NCI-H526 (cell line): ENCODE measurements at places on chromosomes 2 and 18.

DNA sequence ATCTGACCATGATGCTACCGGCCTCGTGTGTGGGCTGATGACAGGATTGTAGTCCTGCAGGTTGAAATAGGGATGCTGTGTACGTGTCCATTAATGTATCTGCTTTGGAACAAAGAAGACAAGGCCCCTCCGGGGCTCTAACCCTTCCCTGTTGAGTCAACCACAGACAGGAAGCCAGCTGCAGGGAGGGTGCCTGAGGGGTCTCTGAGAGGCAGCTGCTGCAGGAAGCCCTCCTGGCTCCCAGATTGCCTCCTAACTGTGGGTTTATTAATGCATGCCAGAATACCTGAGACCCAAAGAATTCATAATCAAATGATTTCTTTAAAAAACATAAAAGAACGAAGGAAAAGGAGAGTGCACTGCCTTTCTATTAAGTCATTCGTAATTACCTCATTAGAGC lies 140.4 kb downstream of the CELF4 start:
- no peak for DNase-seq

GRCh38 chr2:74535440-74535965 lies 5.8 kb downstream of the HTRA2 start:
- no peak for DNase-seq

DNA sequence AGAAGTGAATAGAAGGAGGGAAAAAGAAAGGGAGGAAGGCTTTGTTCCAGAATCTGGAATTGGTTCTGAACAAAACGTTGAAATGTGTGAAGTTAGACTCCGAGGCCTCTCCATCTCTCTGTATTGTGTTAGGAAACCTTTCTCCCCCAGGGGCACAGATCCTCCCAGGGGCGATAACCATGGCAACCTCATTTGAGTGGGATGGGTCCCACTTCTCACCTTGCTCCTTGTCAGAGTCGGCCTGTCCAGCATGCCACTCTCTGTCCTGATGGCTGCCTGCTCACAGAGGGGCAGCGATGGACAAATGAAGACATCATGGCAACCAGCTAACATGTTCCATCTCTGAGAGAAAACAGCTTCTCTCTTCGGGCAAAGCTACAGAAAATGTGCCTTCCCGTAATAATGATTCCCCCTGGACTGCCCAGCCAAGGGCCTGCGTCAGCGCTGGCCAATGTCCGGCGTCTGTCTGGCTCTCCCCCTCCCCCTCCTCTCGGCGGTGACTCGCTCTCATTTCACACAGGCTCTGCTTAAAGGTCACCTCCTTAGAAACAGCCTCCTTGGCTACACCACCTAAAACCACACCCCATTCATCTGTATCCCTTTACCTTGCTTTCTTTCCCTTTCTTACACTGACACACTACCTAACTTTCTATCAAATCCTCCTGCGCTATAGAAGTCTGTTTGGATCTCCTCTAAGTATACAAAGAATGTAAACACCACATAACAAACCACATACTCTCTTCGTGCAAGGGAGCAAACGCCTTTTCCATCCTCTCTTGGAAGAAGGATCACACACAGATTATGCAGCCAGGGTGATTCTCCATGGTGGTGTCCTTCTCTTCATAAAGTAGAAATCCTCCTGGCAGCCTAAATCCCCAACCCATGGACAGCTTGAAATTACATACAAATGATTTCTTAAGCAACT lies 32.1 kb upstream of the TTC39C start:
- DNase-seq, result no peak

DNA sequence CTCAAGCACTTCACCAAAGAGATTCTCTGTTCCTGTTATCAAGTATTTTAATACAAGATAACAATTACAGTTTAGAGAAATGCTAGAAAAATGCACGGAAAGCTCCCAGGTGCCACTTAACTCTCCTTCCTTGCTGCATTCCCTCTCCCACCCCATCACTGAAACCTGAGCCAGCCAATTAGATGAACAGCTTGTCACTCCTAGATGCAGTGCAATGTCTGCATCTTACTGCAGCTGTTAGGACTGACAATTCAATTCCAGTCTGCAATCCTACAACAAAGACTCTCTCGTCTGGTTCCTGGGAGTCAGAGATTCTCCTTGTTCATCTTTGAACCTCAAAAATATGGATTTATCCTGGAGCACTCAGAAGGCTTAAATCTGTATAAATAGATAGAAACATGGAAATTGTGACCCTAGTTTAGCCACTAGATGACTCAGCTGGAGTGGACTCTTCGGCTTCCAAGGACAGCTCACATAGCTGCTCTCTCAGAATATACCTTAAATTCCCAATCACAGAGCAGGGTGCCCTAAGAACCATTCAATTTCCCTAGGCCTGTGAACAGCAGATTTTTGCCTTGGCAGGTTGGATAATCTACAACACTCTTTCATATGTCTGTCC lies 311.1 kb downstream of the NRXN1 start:
- DNase-seq, result no peak

DNA sequence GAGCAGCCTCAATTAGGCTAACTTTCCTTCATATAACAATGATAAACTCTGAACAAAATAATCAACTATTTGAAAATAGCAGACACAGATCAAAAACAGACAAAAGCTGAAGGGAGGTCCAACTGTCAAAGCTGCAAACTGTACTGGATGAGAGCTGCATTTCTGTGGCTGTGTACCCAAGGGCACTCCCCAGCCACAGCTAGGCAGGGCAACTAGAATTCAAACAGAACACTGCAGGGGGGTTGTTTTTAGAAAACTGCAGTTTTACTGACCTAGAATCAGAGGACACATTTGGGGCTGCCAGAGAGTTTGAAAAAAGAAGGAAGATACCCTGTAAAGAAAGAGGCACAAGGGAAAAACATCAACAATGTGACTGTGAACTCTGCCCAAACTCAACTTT lies 56.8 kb downstream of the SMAD2 start:
- DNase-seq, result no peak

- DNase-seq, result no peak
These were observed 296.8 kb upstream of the HDAC4 start for GRCh38 chr2:239697399-239698164.

- no peak for DNase-seq
These were observed 85.0 kb downstream of the USP40 start for GRCh38 chr2:233481368-233482142.

- no peak for DNase-seq
These were observed 3.0 kb downstream of the CALCRL start for GRCh38 chr2:187445051-187445450.

DNA sequence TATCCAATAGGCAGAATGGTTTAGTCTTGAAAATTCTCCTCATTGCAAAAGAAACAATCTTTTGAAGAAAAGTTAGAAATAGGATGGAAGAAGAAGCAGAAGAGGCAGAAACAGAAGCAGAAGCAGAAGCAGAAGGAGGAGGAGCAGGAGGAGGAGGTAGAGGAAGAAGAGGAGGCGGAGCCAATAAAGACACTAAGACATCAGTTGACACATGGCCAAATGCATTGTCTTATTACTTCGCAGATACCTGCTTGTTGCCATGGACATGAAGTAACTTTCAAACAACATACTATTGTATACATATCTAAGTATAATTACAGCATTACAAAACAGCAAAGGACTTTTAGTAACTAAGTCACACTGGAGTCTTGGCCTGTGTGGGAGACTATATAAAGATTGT lies 606.3 kb downstream of the METTL4 start:
- no peak for DNase-seq

GRCh38 chr2:162242586-162243280 lies 512 bp downstream of the FAP start:
- DNase-seq, result no peak

DNA sequence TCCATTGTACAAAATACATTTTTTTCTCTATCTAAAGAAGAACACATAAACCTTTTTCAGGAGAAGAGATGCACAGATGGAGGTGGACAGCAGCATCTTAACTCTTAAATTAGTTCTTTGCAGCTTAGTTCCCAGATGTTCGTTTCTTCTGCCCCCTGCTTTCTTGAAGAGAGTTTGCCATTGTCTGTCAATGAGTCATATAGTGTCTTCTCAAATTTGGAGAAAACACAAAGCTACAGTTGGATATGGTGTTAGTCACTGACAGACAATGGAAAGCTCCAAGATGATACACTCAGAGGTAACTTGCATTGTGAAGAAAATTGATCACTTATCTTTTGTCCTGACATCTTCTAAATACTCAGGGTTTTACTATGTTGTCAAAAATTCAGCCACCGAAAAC lies 48.8 kb upstream of the TMEFF2 start:
- no peak for DNase-seq

DNA sequence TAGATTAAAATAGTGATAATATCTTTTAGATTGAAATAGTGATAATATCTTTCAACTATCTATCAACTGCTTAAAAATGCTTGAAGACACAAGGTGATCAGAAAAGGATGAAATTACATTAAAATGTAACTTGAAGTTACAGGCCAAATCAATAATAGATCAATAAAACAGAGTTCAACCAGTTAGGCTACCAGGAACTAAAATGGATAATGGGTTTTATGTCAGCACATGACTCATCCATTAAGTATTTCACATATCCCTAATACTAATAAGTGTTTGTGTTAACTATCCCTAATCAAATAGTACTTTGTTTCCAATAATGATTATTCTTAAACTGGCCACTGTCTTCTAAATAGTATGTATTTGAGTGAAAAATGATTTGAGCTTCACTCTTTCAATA lies 33.7 kb downstream of the CERKL start:
- DNase-seq, result no peak

- DNase-seq, result no peak
These were observed 695.1 kb upstream of the ACVR2A start for GRCh38 chr2:147149575-147150240.

DNA sequence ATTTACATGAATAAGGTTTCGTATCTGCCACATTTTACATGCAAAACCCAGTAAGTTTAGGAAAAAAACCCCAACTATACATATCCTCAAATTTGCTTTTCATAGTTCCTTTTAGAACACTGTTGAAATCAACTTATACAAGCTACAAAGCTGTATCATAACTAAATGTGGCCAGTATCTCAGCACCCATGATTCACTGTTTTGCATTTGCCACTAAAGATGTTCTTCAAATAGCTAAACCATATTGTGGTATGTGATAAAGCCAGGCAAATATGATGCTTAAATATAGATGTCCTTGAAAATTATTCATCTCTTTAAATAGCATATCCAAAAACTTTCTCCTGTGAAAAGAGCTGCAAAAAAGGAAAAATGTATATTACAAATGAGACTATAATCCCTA lies 29.9 kb downstream of the ROCK2 start:
- DNase-seq, result no peak

DNA sequence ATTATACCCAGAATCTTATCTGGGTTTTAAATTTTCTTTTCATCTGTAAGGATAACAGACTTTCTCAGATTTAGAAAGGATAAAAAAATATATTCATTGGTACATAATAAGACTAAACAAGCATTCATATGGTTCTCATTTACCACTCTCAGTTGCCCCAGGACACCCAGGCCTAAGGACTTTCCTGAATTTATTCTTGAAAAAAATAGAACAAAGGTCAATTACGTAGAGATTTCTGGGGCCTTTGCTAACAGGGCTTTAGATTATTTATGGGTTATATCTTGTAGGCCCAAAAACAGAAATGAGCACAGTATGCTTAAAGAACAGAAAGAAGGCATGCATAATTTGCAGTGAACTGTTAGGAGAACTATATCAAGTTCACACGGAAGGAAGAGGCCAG lies 269.0 kb upstream of the COL3A1 start:
- DNase-seq, result no peak

DNA sequence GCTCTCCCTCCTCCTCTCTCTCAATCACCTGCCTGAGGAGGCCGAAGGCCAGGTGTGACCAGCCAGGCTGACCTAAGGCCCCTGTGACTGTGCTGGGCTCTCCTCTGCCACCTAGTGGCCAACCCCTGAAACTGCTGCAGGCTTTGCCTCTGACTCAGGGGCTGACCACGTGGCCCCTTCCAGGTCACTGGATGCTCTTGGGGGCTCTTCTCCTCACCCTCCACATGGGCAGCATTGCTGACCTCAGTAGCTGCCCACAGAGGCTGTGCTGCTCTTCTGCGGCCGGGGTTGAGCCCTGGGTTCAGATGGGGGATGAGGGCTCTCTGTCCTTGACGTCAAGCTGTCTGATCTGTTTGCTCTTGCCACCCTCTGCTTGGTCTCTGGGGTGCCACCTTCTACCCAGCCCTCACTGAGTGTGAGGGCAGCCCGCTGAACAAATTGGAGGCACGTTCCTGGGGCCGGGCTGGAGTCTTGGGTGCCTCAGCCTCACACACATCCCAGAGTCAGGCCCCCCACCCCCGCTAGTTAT lies 122.7 kb downstream of the TWIST2 start:
- DNase-seq, result peak; percentile 56

DNA sequence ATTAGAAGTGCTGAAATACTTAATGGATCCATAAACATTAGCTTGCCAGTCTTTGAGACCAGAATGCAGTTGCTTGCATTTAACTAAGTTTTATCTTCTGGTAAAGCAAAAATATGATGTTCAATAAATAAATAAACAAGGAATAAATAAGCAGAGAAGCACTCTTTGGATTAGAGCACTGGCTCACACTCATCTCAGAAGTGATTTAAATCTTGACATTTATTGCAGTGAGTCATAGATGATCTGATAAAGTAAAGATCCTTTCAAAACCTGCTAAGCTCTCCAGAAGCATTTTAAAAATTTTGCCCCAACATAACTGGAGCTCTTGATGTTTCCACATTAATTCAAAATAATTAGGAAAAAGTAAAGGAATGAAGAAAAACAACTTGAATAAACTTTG lies 66.8 kb downstream of the KYNU start:
- DNase-seq, result no peak

- no peak for DNase-seq
These were observed 69.9 kb upstream of the FSIP2 start for GRCh38 chr2:185668710-185669109.

- no peak for DNase-seq
These were observed 18.7 kb upstream of the CCDC102B start for GRCh38 chr18:68779169-68779568.

DNA sequence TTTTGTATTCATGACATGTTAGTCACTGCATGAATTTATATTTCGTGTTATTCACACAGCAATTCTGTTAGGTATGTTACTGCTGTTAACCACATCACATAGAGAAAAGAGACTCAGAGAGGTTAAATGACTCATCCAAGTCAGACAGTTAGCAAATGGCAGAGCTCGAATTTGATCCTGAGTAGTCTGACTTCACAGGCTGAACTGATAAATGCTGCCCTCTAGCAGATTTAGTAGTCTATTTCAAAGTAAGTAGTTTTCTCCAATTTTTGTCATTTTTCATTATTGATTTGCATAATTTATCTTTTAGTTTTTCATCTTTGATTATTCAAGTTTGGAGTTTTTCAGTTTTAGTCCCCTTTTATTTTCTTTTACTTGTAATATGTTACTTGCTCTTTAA lies 58.3 kb downstream of the WDR7 start:
- no peak for DNase-seq

- no peak for DNase-seq
These were observed 32.6 kb upstream of the SLC40A1 start for GRCh38 chr2:189613077-189613636.

GRCh38 chr2:161316701-161317100 lies 8.5 kb downstream of the PSMD14 start:
- no peak for DNase-seq

DNA sequence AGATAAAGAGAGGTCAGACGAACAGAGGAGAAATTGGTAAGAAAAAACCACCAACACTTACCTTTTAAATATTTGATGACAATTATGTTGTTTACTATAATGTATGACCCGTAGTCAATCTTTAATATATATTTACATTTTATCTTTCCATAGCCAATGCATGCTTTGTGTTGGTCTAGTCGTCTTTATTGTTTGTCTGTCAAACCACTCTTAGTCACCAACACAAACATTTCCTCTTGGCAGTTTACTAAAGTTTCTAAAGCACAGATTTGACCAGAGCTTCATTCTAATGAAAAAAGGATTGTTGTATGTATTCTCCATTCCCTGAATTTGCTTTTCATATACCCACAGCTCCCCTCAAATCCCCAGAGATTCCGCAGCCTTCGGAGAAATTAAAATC lies 784.7 kb upstream of the PIK3C3 start:
- DNase-seq, result no peak
